Endodermal cell (in vitro differentiated cells): ENCODE measurements at places on chromosomes 7 and 10. TPM values are rescaled to one million over a fixed set of nuclear protein-coding genes. Genes with fewer than 3 reads are reported as not detected.
A peak's percentile ranks its signal among the peaks of the same experiment; 100 is the strongest.

GRCh38 chr7:39746103-39746819, 122.9 kb downstream of the RALA start:
- DNase-seq: peak; percentile 94

DNA sequence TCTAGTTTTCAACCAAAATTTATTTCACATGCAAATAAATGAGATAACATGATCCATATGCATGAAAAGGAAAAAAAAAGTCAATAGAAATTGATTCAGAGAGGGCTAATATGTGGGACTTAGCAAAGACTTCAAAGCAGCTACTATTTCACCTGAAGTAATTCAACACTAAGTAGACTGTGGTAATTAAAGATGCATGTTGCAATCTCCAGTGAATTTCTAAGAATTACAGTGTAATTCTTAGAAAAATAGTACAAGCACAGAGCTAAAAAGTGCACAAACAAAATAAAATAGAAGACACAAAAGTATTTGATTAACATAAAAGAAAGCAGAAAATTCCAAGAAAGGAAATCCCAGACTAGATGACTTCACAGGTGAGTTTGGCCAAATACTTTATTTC, 25.7 kb downstream of the GPR22 start:
- no peak for DNase-seq

DNA sequence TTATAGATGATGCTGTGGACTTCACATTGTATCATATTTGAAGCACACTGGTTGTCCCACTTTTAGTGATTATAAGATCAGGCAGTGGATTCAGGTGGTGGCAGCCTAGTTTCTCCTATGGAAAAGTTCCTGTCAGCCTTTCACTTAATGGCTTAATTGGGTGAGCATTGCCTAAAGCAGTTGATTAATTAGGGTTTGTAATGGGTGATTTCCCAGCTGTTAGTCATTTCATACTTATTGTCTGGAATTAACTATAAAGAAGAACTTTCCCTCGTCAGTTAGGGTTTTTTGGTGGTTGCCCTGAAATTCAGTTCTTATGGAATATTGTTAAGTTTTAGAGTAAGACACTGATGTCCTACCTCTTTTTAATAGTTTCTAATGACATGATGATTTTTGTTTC, 78.8 kb downstream of the SLC25A40 start:
- DNase-seq: no peak

- DNase-seq: no peak
Measured at GRCh38 chr10:35565602-35566081, 39.5 kb upstream of the GJD4 start.

GRCh38 chr7:44470135-44470479, 20.4 kb downstream of the NUDCD3 start:
- DNase-seq: no peak

GRCh38 chr10:119270762-119271366, 63.5 kb downstream of the GRK5 start:
- peak; percentile 48 for DNase-seq

GRCh38 chr7:47690902-47691558, 109.1 kb upstream of the TNS3 start:
- no peak for DNase-seq

GRCh38 chr7:128167042-128167701, 73.9 kb upstream of the LEP start:
- DNase-seq: peak; percentile 76

GRCh38 chr10:33809732-33810131, 475.3 kb upstream of the NRP1 start:
- DNase-seq: no peak

DNA sequence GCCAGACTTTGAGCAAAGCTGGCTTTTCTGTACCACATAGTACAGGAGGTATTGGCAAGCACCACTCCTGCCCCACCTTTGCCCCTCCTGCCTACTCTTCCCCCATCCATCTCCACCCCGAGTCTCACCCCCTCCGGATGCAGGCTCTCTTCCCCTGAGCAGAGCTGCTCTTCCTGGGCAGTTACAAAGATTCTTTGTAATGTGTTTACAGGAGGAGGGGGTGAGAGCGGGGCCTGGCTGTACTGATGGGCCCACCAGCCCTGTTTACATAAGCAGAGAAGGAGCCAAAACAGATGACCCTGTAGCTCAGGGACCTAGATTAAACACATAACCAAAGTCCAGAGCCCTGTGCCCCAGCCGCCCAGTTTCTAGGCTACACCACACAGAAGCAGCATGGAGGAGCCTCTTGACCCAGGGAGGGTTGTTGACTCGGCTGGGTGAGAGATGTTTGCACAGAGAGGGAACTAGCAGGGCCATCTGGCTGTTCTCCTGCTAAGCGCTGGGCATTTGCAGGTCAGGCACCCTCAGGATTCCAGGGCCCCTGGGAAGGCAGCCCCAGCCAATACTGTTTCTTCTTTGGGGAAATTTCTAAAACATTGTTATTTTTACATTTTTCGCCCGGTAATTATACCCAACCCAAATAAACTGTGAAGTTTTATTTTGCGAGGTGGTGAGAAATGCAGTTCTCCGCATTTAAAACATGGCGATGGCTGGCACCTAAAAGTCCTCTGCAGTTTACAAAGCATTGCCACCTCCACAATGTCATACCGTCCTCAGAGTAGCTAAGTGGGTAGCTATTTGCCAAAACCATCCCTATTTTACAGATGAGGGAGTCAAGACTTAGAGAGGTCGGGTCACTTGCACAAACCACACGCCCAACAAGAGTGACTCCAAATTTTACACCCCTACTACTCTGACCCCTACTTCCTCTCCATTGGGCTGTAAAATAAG, 11.4 kb upstream of the ZKSCAN1 start:
- DNase-seq: peak; percentile 70

GRCh38 chr7:12684733-12685132, 2.7 kb upstream of the ARL4A start:
- no peak for DNase-seq

- DNase-seq: peak; percentile 34
Measured at GRCh38 chr7:50660040-50660829, 95.0 kb upstream of the DDC start.

DNA sequence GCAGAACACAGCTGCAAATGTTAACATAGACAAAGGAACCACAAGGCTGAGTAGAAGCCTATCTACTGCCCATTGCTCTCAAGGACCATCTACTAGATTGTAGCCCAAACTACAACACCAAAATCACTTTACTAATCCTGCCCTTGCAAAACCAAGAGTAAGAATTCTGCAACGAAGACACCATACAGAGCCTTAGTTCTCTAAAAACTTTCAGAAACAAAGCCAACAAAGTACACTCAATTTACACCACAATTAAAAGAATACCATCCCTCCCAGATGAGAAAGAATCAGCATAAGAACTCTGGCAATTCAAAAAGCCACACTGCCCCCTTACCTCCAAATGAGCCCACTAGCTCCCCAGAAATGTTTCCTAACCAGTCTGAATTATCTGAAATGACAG, 294.3 kb downstream of the CTNNA3 start:
- DNase-seq: no peak

TRA2A gene
- total RNA-seq: 106 and 114 TPM in 2 replicates

CRHR2 gene
- total RNA-seq: not detected in 2 replicates

OR9A2 gene
- not detected in 3 replicates for total RNA-seq
